ENCODE measurements at places on chromosomes 6 and 20. TPM values are rescaled to one million over a fixed set of nuclear protein-coding genes. Genes with fewer than 3 reads are reported as not detected.

- DNase-seq = no peak
Observed at GRCh38 chr20:50449738-50450492, 60.3 kb upstream of the PTPN1 start.

- DNase-seq = no peak
Observed at GRCh38 chr6:6434151-6434550, 113.7 kb upstream of the F13A1 start.

DNA sequence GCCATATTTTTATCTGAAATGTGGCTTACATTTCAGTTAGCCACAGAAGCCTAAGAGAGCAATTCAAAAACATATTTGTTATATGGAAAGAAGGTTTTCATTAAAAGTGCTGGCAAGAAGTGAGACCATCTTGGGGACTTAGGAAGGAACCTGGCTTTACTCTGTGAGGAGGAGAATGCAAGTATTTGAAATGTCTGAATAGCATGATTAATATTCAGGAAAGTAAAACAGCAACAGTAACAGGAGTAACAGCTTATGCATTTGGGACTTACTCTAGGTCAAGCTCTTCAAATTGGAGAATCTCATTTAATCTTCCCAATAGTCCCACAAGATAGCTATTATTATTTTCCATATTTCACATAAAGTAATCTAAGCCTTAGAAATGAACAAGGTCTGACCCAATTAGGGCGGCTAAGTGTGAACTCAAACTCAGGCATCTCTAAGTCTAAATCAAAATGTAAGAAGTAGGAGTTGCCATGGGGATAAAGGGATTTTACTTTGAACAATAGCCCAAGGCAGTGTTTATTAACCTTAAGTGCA lies 816.5 kb downstream of the BCKDHB start:
- no peak for DNase-seq

DNA sequence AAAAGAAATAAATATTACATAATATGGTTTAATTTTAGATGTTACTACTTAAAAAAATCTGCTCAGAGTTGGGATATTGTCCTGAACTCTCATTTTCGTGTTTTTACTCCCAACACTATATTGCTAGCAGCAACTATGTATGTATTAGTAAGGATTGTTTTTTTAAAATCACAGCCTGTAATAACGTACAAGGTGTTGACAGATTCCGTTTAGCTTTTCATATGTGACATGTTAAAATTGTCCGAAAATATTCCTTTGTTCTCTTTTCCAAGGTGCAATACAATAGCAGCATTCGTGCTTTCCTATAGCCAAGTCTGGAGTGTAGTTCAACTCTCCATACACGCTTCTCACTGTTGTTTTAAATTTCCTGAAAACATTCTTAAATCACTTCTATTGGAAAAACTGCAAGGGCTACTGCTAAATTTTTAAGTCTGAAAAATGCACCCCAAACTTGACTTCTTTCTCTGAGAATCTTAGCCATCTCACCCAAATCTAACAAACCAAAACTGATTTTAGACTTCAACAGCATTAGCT lies 59.0 kb upstream of the HFE start:
- DNase-seq = no peak

DNA sequence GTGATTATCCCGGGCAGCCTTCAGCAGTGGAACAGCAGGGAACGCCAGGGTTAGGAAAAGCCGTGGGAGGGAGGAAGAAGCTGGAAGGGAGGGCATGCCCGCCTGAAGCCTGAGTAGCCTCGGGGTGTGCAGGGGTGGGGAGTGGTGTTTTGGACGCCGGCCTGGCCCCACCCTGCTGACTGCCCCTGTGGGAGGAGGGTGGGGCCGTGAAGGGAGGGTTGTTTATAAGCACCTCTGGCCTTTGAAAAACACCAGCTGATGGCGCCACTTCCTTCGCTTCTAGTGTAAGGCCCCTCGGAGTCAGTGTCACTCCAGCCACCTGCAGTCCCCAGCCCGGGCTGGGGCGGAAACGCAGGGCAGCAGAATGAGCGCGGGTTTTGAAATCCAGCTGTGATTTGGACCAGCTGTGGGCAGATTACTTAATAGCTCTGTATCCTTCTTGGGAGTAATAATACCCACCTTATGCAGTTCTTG lies 52.8 kb upstream of the BMP6 start:
- DNase-seq = no peak

DNA sequence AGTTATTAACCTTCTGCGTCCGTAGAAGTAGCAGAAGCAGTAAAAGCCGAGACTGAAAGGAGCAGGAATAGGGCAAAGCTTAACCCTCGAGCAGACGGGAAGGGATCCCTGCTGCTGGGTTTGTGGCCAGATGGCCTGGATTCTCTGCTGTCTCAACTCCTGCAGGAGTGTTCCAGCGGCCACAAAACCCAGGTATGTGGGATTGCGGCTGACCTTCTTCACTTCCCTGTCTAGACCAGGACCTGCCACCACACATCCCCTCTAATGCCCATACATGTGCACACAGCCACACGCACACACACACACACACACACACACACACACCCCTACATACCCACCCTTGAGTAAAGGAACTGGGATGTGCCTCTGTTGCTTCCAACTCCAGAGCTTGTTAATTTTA lies 33.1 kb upstream of the TNFRSF21 start:
- DNase-seq = no peak

GRCh38 chr6:108580646-108581045 lies 19.9 kb downstream of the FOXO3 start:
- no peak for DNase-seq

GRCh38 chr6:143952060-143952778 lies 55.8 kb downstream of the PLAGL1 start:
- no peak for DNase-seq

DNA sequence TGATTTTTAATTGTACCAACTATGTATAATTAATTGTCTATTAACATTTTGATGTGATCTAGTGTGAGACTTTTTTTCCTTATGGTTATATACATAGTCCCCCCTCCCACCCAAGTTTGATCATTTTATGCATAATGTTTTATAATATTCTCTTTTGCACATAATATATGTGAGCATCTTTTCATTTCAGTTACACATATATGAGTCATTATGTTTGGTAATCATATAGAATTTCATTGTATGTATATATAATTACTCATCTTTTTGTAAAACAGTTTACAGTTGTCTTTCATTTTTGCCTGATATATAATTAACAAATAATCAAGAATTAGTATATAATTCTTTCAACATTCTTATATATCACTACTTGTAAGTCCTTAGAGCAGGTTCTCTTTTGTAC lies 15.0 kb downstream of the RWDD1 start:
- DNase-seq = no peak

DNA sequence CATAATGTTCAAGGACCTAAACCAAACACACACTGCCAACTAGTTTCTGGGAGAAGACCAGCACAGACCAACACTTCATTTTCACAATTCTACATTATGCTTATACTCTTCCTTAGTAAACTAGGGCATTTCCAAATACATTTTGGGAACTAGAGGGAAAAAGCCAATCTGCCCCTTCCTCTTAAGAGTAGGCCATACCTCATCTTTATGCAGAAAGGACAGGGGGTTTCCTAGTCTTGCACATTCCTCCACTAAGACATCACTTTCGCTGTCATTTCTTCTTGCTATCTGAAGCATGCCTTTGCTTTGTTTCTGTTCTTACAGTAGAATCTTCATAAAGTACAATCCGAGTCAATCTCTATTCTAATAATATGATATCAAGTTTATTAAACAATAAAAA lies 105.7 kb downstream of the SMLR1 start:
- no peak for DNase-seq

DNA sequence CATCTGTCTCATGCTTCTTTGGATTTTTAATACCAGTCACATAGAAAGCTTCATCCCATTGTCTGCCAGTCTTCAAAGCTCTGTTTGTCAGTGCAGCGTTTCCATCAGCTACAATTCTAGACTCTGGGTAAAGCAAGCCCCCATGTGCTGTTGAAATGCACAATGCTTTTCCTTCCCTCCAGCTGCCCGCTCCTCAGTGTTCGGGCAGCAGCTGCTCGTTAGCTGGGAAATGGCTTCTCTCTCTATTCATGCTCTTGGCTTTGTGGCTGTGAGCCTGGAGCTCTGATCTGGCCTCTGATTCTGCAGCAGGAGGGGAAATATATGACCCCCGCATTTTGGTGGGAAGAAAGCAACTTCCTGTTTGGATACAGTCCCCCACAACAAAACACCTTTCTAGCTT lies 213.0 kb upstream of the CDYL start:
- DNase-seq = no peak

FUT9 gene
- not detected for total RNA-seq

Data from thoracic aorta (tissue), 2 donors.